ENCODE measurements at places on chromosomes 1 and 21.

DNA sequence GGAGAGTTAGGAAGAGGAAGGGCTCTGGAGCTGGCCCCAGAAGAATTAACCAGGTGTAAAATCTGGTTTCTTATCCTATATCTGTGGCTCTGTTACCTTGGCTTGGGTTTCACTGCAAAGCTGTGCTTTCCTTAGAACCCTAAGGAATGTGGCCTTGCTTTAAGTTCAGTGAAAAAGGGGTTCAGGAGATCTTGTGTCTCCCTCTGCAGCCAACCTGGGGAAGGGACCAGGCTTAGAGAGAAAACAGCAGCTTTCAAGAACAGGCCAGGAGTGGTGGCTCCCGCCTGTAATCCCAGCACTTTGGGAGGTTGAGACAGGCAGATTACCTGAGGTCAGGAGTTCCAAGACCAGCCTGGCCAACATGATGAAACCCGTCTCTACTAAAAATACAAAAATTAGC, 16.1 kb upstream of the MYCL start:
- no peak for DNase-seq

- DNase-seq: no peak
Observed at GRCh38 chr1:224378855-224379631, 22.4 kb downstream of the CNIH4 start.

GRCh38 chr1:156160000-156160742, 6.8 kb downstream of the SEMA4A start:
- no peak for DNase-seq

DNA sequence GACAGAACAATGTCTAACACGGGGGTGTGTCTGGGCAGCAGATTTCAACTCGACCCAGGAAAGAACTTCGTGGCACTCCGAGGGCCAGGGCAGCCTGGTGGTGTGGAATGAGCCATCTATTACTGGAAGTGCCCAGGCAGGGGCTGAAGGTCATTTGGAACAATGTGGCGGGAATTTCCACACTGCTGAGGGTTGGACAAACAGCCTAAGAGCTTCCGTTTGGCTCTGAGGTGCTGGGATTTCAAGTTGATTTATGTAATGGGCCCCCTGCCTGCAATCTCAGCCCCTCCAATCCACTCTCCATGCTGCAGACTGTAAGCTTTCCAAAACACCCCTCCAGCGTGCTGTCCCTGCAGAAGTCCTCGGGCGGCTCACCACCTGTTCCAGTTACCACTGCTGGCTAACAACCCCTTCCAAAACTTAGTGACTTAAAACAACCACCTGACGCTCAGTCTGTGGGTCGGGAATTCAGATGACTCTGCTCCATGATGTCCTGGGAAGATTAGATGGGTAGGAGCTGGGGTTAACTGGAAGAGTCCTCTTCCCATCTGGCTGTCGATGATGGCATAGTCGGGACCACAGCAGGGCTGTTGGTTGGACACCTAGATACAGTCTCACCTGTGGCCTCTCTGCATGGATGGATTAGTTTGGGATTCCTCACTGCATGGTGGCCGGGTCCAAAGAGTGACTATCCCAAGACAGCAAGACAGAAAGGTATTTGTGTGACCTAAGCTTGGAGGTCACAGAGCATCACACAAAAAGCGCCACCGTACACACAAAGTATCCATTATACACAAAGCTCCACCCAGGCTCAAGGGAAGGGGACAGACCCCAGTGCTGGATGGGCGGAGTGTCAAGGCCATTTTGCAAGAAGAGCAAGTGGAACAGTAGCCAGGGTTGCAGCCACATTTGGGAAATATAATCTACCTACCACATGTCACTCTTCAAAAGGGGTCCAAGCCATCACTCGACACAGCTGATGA, 89.7 kb upstream of the IFFO2 start:
- DNase-seq: no peak

GRCh38 chr1:167881786-167882185, 32.1 kb downstream of the ADCY10 start:
- no peak for DNase-seq

Measured in stimulated activated CD8-positive, alpha-beta memory T cell treated with anti-CD3 and anti-CD28 coated beads, Interleukin-4, amount 100 ng/mL, for 1 hour (primary cell).